ENCODE measurements at places on chromosomes 11 and 22. TPM values are rescaled to one million over a fixed set of nuclear protein-coding genes. Genes with fewer than 3 reads are reported as not detected.

MUC6 gene
- not detected for total RNA-seq

DNA sequence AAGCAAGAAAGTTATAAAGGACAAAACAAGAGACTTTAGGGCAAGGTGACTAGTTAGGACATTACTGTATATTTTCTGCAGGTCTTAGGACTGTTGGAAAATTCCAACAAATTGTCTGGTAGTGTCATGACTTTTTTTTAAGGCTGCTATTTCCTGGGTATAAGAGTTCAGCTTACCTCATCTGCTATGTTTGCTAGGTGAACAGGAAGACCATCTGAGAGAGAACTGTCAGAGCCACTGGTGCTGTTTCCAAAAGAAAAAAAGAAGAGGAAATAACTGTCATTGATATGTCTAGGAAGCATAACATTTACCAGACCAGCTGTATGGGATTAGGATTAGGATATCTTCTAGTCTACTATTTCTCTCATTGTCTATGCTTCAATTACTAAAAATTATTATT, 26.3 kb upstream of the MTCH2 start:
- DNase-seq = no peak

- DNase-seq = no peak
Observed at GRCh38 chr11:4662876-4663275, 19.1 kb downstream of the OR51E1 start.

DNA sequence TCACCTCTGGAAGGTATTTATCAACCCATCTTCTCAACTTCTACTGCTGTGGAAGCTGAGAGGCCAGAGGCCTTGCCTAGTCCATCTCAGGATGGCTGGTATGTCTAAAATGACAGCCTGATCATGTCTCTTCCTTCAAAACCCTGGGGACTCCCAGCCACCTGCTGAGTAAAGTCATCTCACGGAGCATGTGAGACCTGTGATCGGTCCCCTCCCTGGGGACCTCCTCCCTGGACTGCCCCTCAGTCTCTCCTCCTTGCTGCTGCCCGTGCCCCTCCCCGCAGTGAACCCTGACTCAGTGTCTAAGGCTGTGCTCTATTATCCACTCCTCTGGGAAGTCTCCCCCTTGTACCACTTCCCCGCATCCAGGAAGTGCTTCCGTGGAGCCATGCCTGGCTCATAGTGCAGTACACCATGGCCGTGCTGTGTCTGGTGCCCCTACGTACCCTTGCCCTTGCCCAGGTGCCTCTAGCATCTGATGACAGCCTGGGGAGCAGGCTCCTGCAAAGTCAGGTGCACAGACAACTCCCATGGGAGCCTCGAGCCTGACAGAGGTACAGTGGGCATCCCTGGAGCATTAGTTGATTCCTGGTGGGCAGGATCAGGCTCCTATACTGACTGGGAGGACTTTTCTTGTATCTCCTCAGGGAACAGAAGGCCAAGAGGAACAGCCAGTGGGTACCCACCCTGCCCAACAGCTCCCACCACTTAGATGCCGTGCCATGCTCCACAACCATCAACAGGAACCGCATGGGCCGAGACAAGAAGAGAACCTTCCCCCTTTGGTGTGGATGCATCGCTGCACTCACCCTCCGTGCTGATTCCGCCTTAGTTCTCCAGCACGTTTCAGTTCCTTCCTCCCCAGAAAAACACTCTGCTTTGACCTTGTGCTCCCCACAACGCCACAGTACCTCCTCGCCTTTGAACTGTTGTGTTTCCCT, 13.8 kb downstream of the SMARCB1 start:
- no peak for DNase-seq

B3GAT1 gene
- 0.45 TPM for total RNA-seq

HTR3B gene
- not detected for total RNA-seq

DNA sequence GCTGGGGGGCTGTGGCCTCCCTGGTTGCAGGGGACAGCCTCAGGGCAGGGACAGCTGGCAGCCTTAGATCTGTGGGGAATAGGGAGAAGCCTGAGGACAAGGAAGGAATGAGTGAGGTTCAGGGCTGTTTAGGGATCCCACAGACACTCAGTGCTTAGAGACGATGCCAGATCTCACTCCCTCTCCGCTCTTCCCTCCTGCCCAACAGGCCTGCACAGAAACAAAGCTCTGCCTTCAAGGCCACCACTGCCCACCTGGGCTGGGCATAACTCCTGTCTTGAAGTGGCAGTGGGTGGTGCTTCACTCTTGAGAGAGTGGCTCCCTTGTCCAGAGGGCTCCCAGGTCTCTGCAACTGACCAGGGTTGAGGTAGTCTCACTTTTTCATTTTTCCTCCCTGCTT, 13.1 kb upstream of the CENATAC start:
- DNase-seq = no peak

GRCh38 chr11:78299000-78299710, 110.4 kb downstream of the USP35 start:
- DNase-seq = no peak

MMP11 gene
- total RNA-seq = not detected

GRCh38 chr11:73981051-73981805, 1.4 kb downstream of the UCP2 start:
- no peak for DNase-seq

OR5T2 gene
- not detected for total RNA-seq

PLA2G3 gene
- total RNA-seq = 0.37 TPM

DNA sequence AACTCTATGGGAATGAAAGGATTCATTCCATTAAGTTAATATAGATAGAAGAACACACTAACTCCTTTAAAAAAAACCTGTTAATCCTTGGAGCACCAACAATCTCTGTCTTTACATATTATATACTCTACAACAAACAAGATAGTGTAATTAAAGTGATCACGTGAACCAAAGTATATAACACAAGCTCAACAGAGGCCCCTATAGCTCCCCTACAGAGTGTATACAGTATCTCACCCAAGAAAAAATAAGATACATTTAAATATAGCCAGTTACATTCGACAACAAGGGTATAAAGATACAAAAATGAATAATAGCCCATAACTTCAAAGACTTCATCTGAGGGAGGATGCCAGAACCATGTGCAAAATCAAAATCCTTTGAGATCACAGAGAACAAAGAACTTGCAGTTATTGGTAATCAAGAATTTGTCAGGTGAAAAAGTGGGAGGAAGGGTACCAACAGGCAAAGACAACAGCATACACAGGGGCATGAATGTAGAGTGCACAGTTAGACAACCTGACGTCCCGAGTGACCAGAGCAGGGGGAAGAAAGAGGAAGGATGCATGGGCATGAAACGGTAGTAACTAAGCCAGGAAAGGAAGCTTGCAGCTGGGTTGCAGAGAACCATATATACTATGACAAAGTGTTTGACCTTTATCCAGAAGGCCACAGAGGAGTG, 4.7 kb downstream of the FCHSD2 start:
- no peak for DNase-seq

GRCh38 chr11:64787526-64788320, 9.4 kb upstream of the SF1 start:
- peak; percentile 35 for DNase-seq

DNA sequence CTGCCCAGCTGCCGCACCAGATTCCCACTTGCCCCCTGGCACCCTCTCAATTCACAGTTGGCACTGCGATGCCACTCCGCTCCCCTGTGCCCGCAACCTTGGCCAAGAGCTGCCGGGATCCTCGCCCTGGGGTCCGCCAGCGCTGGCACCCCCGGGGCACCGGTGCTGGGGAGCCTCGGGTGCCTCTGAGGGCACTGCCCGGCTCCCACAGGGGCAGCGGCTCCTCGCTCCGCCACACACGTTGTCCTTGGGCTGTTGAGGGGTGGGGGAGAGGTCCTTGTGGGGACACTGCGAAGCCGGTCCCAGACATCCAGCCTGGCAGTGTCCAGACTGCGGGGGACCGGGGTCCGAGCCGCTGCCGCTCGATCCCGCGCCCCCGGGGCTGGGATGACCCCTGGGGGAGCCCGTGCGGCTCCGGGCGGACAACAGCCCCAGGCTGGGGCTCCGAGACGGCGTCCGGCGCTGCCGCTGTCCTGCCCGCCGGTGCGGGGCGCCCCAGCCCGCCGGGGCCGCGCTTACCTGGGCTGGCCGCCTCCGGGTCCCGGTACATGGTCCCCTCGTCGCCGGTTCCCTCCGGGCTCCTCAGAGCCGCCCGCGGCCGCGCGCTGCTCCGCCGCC, 496 bp downstream of the SYT7 start:
- DNase-seq = no peak

EMID1 gene
- total RNA-seq = 0.60 TPM

PRODH gene
- 0.06 TPM for total RNA-seq
